ENCODE measurements at places on chromosomes 16 and 17.

- no peaks in the 10 kb centered on the region for H3K36me3 ChIP-seq
- peak overlapping the region; percentile 75 for H3K27ac ChIP-seq
- no peak for DNase-seq
- H3K4me1 ChIP-seq, result peaks cover 47% of the 10 kb centered on the region
- no peaks in the 10 kb centered on the region for H3K27me3 ChIP-seq
Measured at GRCh38 chr17:40063187-40063771, 514 bp downstream of the THRA start.

GRCh38 chr16:87046235-87046634 lies 271.0 kb downstream of the C16orf95 start:
- H3K36me3 ChIP-seq, result no peaks in the 10 kb centered on the region
- DNase-seq, result no peak
- H3K4me1 ChIP-seq, result no peaks in the 10 kb centered on the region
- H3K27me3 ChIP-seq, result no peaks in the 10 kb centered on the region

DNA sequence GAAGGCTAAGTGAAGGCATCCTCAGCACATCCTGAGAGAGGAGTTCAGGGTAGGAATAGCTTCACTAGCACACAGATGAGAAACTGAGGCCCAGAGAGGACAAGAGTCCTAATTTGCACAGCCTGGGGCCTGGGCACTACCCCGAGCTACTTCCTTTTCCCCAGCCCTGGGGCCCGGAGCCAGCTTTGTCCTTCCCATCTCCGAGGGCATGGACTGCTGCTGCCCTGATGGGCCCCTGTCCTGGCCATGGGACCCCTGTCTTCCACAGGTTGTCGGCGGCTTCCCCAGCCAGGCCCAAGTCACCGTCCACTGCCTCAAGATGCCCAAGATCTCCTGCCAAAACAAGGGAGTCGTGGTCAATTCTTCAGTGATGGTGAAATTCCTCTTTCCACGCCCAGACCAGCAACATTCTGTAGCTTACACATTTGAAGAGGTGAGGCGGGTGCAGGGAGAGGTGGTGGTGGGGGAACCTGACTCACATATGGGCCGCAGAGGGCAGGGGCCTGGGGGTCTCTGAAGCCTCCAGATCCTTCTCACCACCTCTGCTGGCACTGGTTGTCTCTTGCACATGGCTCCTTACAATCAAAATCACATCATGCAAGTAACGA lies 11.4 kb upstream of the NLRC5 start:
- H3K4me3 ChIP-seq, result no peak overlapping the region
- no peaks in the 10 kb centered on the region for H3K27me3 ChIP-seq
- H3K36me3 ChIP-seq, result peaks cover 8% of the 10 kb centered on the region
- DNase-seq, result no peak
- H3K4me1 ChIP-seq, result peaks cover 2% of the 10 kb centered on the region
- no peak overlapping the region for H3K27ac ChIP-seq

DNA sequence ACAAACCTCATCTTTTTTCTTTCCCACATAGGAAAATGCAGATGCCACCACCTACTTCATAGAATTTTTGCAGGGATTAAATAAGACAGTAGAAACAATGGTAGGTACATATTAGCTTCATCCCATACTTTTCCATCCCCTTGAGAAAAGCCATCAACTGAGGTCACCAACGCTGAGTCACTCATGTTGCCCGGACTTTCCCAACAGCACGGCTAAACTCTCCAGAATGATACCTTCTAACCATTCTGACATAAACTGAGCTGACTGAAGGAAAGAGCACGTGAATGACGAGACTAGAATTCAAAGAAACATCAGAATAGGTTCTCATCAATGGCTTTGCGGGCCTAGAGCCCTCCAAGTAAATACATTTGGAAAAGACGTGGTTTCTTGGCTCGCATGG lies 146.0 kb upstream of the RCVRN start:
- no peaks in the 10 kb centered on the region for H3K36me3 ChIP-seq
- no peaks in the 10 kb centered on the region for H3K4me1 ChIP-seq
- H3K4me3 ChIP-seq, result no peak overlapping the region
- DNase-seq, result no peak
- no peak overlapping the region for H3K27ac ChIP-seq
- H3K27me3 ChIP-seq, result no peaks in the 10 kb centered on the region

GRCh38 chr17:66595893-66596292 lies 239.0 kb upstream of the CACNG5 start:
- no peaks in the 10 kb centered on the region for H3K36me3 ChIP-seq
- H3K4me3 ChIP-seq, result no peak overlapping the region
- H3K27ac ChIP-seq, result no peak overlapping the region
- H3K27me3 ChIP-seq, result no peaks in the 10 kb centered on the region

DNA sequence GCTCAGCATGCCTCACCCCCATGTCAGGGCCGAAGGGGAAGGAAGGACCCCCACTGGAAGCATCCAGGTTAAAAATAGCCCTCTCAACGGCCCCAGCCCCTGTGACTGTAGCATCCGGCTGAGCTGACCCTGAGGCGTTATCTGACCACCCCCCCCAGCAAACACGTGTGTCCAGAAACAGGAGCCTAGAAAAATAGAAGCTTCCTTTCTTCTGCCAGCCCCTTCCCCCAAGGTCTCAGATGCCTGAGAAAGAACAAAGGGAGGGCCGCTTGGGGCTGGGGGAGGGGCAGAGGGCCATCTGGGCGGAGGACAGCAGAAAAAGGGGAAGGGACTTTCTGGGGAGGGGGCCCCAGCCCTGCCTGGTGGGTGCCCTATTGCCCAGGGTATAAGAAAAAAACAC lies 55.8 kb downstream of the ACTG1 start:
- no peak for DNase-seq
- peaks cover 13% of the 10 kb centered on the region for H3K4me1 ChIP-seq
- H3K27ac ChIP-seq, result no peak overlapping the region
- H3K36me3 ChIP-seq, result no peaks in the 10 kb centered on the region
- H3K27me3 ChIP-seq, result no peaks in the 10 kb centered on the region

DNA sequence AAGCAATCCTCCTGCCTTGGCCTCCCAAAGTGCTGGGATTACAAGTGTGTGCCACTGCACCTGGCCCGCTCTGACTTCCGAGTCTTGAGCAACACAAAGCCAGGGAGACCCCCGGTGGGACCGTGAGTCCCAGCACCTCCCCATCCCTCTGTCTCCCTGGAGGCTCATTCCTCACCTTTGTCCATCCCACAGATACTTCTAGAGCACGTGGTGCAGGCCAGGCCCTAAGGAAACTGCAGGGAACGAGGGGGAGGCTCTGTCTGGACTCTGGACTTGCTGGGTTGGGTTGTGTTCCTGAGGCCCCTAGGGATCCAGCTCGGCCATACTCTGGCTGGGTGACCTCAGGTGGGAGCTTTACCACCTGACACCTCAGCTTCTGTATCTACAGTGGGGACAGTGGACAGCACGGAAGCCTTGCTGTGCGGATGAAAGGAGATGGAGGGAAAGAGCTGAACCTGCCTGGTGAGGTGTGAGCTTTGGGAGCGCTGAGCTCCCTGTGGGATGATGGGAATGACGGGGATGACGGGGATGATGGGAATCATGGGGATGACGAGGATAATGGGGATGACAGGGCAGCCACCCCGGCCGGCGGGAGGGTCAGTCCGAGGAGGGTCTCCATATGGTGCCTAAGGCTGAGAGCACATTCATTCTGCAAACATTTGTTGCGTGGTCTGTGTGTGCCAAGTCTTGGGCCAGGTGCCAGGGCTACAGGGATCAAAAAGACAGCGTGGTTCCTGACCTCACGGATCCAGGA lies 26.6 kb downstream of the C16orf74 start:
- H3K27ac ChIP-seq, result no peak overlapping the region
- H3K36me3 ChIP-seq, result no peaks in the 10 kb centered on the region
- H3K4me3 ChIP-seq, result no peak overlapping the region
- H3K4me1 ChIP-seq, result no peaks in the 10 kb centered on the region

DNA sequence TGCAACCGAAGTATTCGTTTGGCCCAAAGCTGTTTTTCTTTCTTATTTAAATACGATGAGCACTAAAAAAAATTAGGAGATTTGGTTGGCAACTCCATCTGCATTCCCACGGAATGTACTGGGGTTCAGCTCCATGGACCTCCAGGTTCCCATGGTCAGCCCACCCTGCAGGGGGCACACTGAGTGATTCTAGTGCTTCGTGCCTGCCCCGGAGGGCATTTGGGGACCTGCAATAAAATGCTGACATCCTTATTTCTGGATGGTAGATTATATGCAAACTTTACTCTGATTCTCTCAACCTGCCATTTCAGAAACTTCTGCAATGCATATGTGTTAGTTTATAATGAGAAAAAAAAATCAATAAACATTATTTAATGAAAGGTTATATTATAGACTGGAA lies 339.4 kb downstream of the XYLT1 start:
- peaks cover 37% of the 10 kb centered on the region for H3K36me3 ChIP-seq
- no peak overlapping the region for H3K27ac ChIP-seq
- H3K27me3 ChIP-seq, result no peaks in the 10 kb centered on the region
- DNase-seq, result no peak

- no peaks in the 10 kb centered on the region for H3K36me3 ChIP-seq
- no peaks in the 10 kb centered on the region for H3K27me3 ChIP-seq
- DNase-seq, result no peak
- no peak overlapping the region for H3K27ac ChIP-seq
- H3K4me1 ChIP-seq, result no peaks in the 10 kb centered on the region
Measured at GRCh38 chr17:54194268-54194667, 371.5 kb downstream of the KIF2B start.

DNA sequence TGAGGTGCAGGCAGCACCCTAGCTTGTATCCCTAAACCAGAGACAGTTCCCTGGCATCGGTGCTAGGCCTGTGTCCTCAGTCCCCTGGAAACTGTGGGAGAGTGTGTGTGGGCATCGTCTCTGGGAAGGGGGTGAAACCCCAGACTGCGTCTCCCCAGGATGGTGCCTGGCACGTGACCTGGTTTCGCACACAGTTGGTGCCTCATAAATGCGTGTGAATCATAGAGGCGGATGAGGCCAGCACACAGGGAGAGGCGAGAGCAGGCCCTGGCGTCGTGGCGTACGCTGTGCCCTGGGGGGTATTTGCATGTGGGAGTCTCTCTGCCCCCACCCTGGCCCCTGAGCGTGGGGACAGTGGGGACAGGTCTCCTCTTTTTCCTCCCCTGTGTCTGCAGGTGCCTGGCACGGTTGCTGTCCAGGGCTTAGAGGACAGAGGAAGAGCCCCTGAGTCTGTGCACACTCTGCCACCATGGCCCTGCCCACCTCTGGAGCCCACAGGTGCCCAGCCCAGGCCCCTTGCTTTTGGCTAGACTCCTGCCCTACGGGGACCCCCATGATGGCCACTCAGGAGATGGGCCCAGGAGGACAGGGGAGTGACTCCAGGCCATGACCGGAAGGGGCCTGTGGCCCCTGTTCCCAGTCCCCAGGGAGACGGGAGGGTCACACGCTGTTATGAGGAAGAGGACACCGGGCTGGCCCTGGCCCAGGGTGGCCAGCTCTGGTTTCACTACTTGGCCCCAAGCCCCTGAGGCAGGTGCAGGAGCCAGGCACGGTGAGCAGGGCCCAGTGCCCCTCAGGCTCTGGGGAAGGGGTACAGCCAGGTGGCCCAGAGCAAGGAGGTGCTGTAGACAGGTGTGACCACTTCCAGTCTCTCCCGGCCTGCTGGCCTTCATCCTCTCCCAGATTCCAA lies 1.3 kb upstream of the FSCN2 start:
- H3K27ac ChIP-seq, result no peak overlapping the region
- H3K4me1 ChIP-seq, result no peaks in the 10 kb centered on the region
- no peak for DNase-seq
- peaks cover 11% of the 10 kb centered on the region for H3K27me3 ChIP-seq
- no peak overlapping the region for H3K4me3 ChIP-seq

- no peak overlapping the region for H3K27ac ChIP-seq
- no peaks in the 10 kb centered on the region for H3K27me3 ChIP-seq
- no peak for DNase-seq
Measured at GRCh38 chr16:83244057-83244456, 563.7 kb upstream of the HSBP1 start.

GRCh38 chr17:78905541-78905940 lies 2.5 kb upstream of the CEP295NL start:
- H3K27ac ChIP-seq, result no peak overlapping the region
- DNase-seq, result no peak
- H3K4me3 ChIP-seq, result no peak overlapping the region
- H3K27me3 ChIP-seq, result no peaks in the 10 kb centered on the region
- no peaks in the 10 kb centered on the region for H3K4me1 ChIP-seq

GRCh38 chr17:38697061-38697820 lies 7.8 kb upstream of the MLLT6 start:
- no peak overlapping the region for H3K27ac ChIP-seq
- no peaks in the 10 kb centered on the region for H3K36me3 ChIP-seq
- no peak overlapping the region for H3K4me3 ChIP-seq
- H3K27me3 ChIP-seq, result no peaks in the 10 kb centered on the region

- peaks cover 8% of the 10 kb centered on the region for H3K27me3 ChIP-seq
- no peak overlapping the region for H3K27ac ChIP-seq
- no peak for DNase-seq
- H3K4me1 ChIP-seq, result no peaks in the 10 kb centered on the region
- no peak overlapping the region for H3K4me3 ChIP-seq
- H3K36me3 ChIP-seq, result no peaks in the 10 kb centered on the region
Measured at GRCh38 chr17:79651761-79652160, 40.9 kb upstream of the RBFOX3 start.

- no peaks in the 10 kb centered on the region for H3K4me1 ChIP-seq
- no peak for DNase-seq
- no peak overlapping the region for H3K4me3 ChIP-seq
- no peak overlapping the region for H3K27ac ChIP-seq
- H3K36me3 ChIP-seq, result peaks cover 19% of the 10 kb centered on the region
Measured at GRCh38 chr17:64787255-64787920, 125.3 kb upstream of the SMURF2 start.

- peaks cover 15% of the 10 kb centered on the region for H3K4me1 ChIP-seq
- H3K4me3 ChIP-seq, result peak overlapping the region; percentile 43
- no peak overlapping the region for H3K27ac ChIP-seq
- H3K27me3 ChIP-seq, result peaks cover 39% of the 10 kb centered on the region
- no peaks in the 10 kb centered on the region for H3K36me3 ChIP-seq
- DNase-seq, result no peak
Measured at GRCh38 chr16:3182608-3183444, 5.2 kb upstream of the OR1F1 start.

DNA sequence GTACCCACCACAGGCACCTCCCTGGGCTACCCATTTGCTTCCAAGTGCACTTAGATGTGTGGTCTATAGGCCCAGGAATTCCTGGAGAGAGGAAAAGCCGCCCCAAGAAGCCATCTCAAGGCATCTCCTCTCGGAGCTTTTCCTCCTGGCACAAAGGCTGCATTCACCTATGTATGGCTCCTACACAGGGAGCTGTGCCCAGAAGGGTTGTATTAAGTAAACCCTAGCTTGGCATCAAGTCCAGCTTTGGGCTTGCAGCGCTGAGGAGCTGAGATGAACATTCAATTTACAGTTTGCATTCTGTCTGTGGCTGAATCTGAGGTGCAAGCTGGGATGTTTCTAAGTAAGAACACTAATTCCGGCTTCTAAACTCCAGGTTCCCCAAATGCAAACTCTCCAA lies 81.3 kb downstream of the CDYL2 start:
- H3K4me3 ChIP-seq, result no peak overlapping the region
- no peak for DNase-seq
- no peaks in the 10 kb centered on the region for H3K36me3 ChIP-seq

- no peak overlapping the region for H3K27ac ChIP-seq
- H3K4me3 ChIP-seq, result no peak overlapping the region
- no peaks in the 10 kb centered on the region for H3K4me1 ChIP-seq
- DNase-seq, result no peak
Measured at GRCh38 chr17:2170023-2170422, 115.1 kb downstream of the HIC1 start.

GRCh38 chr17:28529013-28529400 lies 22.9 kb downstream of the FOXN1 start:
- no peak for DNase-seq
- H3K27me3 ChIP-seq, result no peaks in the 10 kb centered on the region
- H3K4me3 ChIP-seq, result no peak overlapping the region
- no peaks in the 10 kb centered on the region for H3K36me3 ChIP-seq
- H3K27ac ChIP-seq, result no peak overlapping the region

GRCh38 chr17:77303620-77304019 lies 162.9 kb downstream of the SEC14L1 start:
- no peaks in the 10 kb centered on the region for H3K27me3 ChIP-seq
- H3K36me3 ChIP-seq, result no peaks in the 10 kb centered on the region
- no peaks in the 10 kb centered on the region for H3K4me1 ChIP-seq
- DNase-seq, result no peak
